ENCODE measurements at places on chromosomes 16 and 17.

DNA sequence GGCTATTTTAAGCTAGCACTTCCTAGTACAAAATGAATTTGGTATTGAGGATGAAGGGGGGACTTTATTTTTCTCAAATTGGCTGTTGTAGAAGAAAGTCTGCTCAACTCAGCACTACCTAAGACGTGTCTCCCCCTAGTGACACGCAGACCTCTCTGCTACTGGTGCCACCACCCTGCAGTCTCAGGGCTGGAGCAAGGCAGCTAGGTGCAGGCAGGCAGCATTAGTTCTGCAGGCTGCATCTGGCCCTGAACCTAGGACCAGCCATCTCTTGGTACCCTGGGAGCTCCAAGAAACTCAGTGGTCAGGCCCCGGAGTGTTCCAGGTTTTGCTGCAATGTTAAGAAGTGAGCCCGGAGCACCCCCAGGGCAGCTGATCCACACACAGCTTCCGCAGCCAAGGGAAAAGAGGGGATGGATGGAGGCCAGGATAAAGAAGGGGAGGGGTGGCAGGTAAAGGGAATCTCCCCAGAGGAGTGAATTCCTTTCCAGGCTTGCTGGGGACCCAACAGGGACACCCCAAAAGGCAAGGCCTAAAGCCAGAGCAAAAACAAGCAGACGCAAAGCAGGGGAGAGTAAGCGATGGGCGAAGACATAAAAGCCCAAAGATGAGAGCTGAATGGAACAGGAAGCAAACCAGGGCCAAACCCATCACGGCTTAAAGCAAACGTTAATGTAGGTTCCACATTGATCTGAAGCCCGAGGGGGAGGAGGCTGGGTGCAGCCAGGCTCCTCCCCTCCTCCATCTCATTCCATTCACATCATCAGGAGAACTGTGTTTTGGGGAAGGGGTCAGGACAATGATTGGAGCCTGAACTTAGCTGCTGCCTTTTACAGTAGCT, 200.5 kb downstream of the ZFHX3 start:
- peak; percentile 78 for DNase-seq

- DNase-seq = peak; percentile 12
Measured at GRCh38 chr16:78490847-78491246, 391.4 kb downstream of the WWOX start.

DNA sequence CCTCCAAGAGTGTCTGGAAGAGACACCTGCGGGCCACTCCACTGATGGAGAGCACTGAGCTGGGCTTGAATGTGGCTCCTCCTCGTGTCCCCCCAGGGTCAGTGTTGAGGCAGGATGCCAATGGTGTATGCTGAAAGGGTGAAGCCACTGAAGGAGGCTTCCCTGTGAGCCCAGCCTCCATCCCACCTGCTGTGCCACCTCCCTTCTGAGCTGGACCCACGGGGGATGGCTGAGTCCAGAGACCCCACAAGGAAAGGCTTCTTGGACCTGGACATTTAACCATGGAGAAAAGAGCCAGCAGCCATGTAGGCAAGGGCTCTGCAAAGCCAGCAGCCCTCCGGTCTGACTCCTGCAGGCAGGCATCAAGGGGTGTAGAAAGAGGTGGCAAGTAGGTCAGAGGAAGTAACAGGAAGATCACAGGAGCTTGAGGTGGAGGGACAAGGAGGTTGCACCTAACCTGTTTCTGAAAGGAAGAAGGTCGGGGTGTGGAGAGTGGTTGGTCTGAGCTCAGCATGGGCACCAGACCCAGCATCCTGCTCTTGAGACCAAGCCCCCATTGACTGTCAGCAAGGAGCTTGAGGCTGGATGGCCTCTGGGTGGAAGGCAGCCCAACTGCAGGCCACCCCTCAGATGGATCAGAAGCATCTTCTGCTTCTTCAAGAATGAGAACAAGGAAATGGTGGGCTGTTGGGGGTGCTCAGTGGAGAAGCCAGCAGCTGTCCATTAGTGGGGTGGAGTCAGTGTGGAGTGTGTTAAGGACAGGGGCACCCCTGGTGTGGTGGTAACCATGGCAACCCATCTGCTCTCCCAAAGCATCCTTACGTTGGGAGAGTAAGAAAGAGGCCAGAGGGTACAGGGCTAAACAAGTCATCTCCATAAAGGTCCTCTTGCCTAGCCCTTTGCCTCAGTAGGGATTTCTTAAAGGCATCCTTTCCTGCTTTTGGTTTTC, 80.7 kb downstream of the PLD6 start:
- DNase-seq = no peak

- DNase-seq = no peak
Measured at GRCh38 chr16:67425580-67425979, 5.3 kb upstream of the HSD11B2 start.

DNA sequence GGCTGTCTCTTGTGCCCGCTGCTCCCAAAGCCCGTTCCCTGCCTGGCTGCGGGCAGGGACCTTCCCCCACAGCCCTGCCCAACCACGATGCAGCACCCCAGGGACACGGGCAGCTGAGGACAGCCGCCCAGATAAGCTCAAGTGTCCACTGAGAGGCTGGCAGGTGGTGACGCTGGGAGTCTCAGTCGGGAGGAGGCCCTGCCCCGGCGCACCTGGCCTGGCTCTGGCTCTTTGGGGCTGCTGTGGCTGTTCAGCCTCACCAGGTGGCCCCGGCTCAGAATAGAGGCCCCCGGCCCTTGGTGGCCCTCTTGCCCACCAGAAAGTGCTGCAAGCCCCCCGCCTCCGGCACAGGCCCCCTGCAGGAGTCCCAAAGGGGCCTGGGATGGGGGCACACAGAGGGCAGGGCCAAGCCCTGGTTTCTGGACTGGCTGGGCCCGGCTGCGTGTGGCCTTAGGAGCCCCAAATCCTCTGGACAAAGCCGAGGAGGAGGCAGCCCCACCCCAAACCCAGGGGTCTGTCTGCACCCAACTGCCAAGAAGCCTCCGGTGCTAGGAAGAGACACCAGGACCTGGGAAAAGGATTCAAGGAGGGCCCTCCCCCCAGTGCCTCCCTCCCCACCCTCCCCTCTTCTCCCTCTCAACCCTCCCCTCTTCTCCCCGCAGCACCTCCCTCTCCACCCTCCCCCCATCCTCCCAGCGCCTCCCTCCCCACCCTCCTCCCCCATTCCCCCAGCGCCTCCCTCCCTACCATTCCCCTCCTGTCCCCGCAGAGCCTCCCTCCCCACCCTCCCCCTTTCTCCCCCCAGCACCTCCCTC, 5.3 kb downstream of the NTHL1 start:
- DNase-seq = no peak

- DNase-seq = no peak
Measured at GRCh38 chr16:90031186-90031930, 12.1 kb upstream of the DBNDD1 start.

Measured in H4 (cell line).